A549 treated with dexamethasone at 1 μM for 4 hours (cell line): ENCODE measurements at places on chromosomes 3 and 15. TPM values are rescaled to one million over a fixed set of nuclear protein-coding genes. Genes with fewer than 3 reads are reported as not detected.

The CPLX3 gene
- 0.05 to 0.06 TPM in 2 of 5 replicates, not detected in the others for total RNA-seq

The CIB2 gene
- total RNA-seq = 27.4 to 28.1 TPM (median 27.9 TPM) in 5 replicates

The KCNAB1 gene
- not detected in 5 replicates for total RNA-seq

The ANO10 gene
- total RNA-seq = 18.8 to 21.5 TPM (median 20.8 TPM) in 5 replicates

The SLC7A14 gene
- not detected in 5 replicates for total RNA-seq

The ANKUB1 gene
- not detected in 5 replicates for total RNA-seq

The ZNF35 gene
- total RNA-seq = 5.1 to 6.5 TPM (median 5.4 TPM) in 5 replicates

The ANKRD63 gene
- total RNA-seq = 0.20 to 0.49 TPM (median 0.26 TPM) in 5 replicates
